Suprapubic skin (tissue), 4 donors: ENCODE measurements at places on chromosomes 5 and 9.
A peak's percentile ranks its signal among the peaks of the same experiment; 100 is the strongest.

DNA sequence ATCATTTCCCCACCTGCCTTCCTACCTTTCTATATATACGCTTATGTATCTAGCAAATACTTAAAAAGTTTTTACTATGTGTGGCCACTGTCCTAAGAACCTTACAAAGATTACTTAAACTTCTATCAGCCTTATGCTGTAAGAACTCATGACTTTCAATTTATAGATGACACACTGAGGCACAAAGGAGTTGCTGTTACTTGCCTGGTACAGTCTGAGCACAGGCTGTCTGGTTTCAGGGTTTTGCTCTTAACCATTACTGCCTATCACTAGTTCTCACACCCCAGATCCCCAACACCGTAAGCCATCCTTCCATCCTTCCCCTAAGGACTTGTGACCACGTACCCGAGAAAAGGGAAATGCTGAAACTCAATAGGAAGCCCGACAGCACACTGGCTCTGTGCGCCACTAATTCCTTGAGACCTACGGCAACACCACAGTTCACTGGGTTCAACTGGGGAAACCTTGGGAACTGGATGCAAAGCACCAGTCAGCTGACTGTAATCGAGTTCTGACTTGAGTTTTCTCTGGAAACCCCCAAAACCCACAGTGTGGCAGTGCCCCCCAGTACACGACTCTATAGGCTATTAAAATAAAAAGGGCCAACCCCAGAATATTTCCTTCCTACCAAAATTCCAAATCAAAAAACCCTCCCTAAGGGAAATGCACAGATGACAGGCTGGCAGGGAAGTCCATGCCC is 56.0 kb downstream of the AUH start:
- no peaks in the 10 kb centered on the region for H3K27me3 ChIP-seq
- no peak overlapping the region for H3K27ac ChIP-seq
- H3K4me1 ChIP-seq: peaks cover 35% of the 10 kb centered on the region
- no peak overlapping the region for H3K4me3 ChIP-seq
- DNase-seq: no peak
- H3K36me3 ChIP-seq: peaks cover 2% of the 10 kb centered on the region

DNA sequence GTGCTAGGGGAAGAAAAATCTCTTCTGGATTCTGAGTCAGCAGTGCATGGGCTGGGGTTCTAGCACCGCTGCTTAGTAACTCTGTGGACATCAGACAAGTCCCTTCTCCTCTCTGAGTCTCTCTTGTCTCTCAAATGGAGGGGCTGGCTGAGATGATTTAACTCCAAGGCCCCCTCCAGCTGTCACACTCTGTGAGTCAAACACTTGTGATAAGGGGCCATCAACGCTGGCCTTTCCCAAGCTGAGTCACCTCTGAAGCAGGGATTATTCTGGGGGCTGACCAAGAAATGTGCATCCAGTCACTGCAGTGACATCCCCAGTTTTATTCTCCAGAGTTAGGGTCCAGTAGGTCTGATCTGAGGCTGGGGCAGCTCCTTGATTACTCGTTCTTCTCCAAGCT is 110.4 kb upstream of the ZNF462 start:
- H3K4me3 ChIP-seq: no peak overlapping the region
- no peak for DNase-seq
- no peaks in the 10 kb centered on the region for H3K36me3 ChIP-seq
- no peaks in the 10 kb centered on the region for H3K27me3 ChIP-seq
- H3K4me1 ChIP-seq: no peaks in the 10 kb centered on the region

DNA sequence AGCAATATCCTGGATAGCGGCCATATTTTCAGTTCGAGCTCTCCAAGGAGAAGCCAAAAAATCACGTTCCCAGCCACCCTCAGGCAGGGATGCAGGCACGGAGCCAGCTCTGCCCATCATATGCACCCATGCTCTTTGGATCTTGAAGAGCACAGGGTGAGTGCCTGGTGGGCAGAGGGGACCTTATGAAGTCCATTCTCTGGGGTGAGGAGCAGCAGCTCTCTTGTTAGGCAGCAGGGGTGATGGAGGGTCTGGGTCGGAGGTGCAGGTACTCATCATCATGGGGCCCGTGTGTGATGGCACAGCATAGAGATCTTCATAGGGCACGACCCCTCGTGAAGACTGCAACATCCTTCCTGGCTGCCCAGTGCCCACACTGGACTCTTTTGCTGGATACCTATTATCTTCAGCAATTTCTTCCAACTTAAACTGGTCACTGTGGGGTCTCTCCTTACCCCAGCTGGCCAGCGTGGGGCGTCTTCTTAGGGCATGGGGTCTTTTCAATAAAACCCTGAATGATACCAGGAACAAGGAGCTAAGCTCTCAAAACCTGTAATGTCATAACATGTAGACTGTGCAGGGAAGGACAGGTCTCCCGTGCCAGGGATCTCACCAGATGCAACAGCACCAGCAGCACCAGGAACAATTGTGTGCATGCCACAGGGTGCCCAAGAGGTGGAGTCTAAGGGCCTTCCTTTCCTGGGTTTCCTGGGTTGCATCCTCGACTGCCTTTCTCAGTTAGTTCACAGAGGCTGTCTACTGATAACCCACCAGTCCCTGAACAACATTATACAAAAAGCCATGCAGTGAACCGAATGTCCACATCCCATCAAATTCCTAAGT is 165.0 kb downstream of the TENT4A start:
- no peaks in the 10 kb centered on the region for H3K36me3 ChIP-seq
- no peak overlapping the region for H3K27ac ChIP-seq
- no peaks in the 10 kb centered on the region for H3K4me1 ChIP-seq

DNA sequence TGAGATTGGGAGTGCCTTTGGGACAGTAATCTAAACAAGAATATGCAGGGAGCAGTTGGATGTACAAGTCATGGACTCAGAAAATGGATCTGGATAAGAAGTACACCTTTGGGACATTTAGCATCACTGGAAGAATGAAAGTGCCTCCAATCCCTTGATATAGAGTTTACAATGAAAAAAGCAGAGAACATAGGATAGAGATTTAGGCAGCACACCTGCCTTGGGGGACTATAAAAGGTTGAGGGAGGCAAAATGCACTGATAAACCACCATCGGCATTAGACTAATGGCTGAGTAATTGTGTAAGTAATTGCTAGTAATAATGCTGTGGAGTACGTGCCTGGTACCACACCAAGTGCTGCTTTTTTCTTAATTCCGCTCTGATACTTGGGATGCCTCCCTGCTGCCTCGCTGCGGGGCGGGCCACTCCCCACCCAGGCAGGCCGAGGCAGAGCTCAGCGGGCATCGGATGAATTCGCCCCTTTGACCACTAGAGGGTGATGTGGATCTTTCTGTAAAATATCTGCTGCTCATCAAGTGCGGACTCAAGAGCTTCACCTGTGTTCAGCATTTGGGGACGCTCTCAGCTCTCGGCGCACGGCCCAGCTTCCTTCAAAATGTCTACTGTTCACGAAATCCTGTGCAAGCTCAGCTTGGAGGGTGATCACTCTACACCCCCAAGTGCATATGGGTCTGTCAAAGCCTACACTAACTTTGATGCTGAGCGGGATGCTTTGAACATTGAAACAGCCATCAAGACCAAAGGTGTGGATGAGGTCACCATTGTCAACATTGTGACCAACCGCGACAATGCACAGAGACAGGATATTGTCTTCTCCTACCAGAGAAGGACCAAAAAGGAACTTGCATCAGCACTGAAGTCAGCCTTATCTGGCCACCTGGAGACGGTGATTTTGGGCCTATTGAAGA is 99.9 kb downstream of the ANKRD18B start:
- H3K36me3 ChIP-seq: no peaks in the 10 kb centered on the region
- peaks cover 15% of the 10 kb centered on the region for H3K4me1 ChIP-seq
- H3K4me3 ChIP-seq: no peak overlapping the region
- DNase-seq: peak; percentile 76
- H3K27ac ChIP-seq: no peak overlapping the region
- H3K27me3 ChIP-seq: peaks cover 3% of the 10 kb centered on the region

DNA sequence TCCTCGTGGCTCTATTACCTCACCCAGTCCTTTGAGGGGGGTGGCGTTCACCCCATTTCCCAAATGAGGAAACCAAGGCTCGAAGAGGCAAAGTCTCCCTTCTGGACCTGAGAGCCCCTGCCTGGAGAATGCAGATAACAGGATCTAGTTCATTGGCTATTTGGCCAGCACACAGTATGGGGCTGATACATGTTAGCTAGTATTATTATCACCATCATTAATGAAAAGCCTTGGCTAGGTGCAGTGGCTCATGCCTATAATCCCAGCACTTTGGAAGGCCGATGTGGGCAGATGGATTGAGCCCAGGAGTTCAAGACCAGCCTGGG is 4.3 kb downstream of the SH3GLB2 start:
- H3K27me3 ChIP-seq: no peaks in the 10 kb centered on the region
- H3K4me3 ChIP-seq: no peak overlapping the region
- H3K4me1 ChIP-seq: peaks cover 43% of the 10 kb centered on the region
- peaks cover 12% of the 10 kb centered on the region for H3K36me3 ChIP-seq
- no peak for DNase-seq
- H3K27ac ChIP-seq: no peak overlapping the region

- no peak overlapping the region for H3K4me3 ChIP-seq
- no peak overlapping the region for H3K27ac ChIP-seq
- no peaks in the 10 kb centered on the region for H3K36me3 ChIP-seq
Measured at GRCh38 chr5:142821733-142822487, 51.7 kb downstream of the ARHGAP26 start.

GRCh38 chr5:10789726-10790125 is 28.7 kb upstream of the DAP start:
- H3K36me3 ChIP-seq: no peaks in the 10 kb centered on the region
- no peaks in the 10 kb centered on the region for H3K4me1 ChIP-seq
- H3K27me3 ChIP-seq: no peaks in the 10 kb centered on the region
- no peak overlapping the region for H3K4me3 ChIP-seq
- H3K27ac ChIP-seq: no peak overlapping the region

GRCh38 chr5:177565046-177565445 is 10.7 kb upstream of the FAM193B start:
- no peak overlapping the region for H3K4me3 ChIP-seq
- no peak overlapping the region for H3K27ac ChIP-seq
- no peaks in the 10 kb centered on the region for H3K36me3 ChIP-seq
- no peaks in the 10 kb centered on the region for H3K27me3 ChIP-seq

GRCh38 chr5:143573568-143574170 is 170.2 kb upstream of the NR3C1 start:
- no peak for DNase-seq
- no peak overlapping the region for H3K27ac ChIP-seq
- no peak overlapping the region for H3K4me3 ChIP-seq
- H3K4me1 ChIP-seq: no peaks in the 10 kb centered on the region
- no peaks in the 10 kb centered on the region for H3K27me3 ChIP-seq
